H7 (cell line): ENCODE measurements at places on chromosomes 13 and 19. TPM values are rescaled to one million over a fixed set of nuclear protein-coding genes. Genes with fewer than 3 reads are reported as not detected.

The ZNF729 gene
- not detected in 2 replicates for total RNA-seq

The PMIS2 gene
- not detected in 2 replicates for total RNA-seq

The SIGLEC12 gene
- not detected in 2 replicates for total RNA-seq

The MBD3L3 gene
- total RNA-seq: not detected in 2 replicates

The RAB3A gene
- 6.1 and 8.6 TPM in 2 replicates for total RNA-seq

The PRR36 gene
- total RNA-seq: 0.14 and 0.22 TPM in 2 replicates

The ZNF69 gene
- total RNA-seq: 0.07 TPM in 1 of 2 replicates, not detected in the other

The FCGBP gene
- 0.10 and 0.22 TPM in 2 replicates for total RNA-seq
